ENCODE measurements at places on chromosomes 12 and 14. TPM values are rescaled to one million over a fixed set of nuclear protein-coding genes. Genes with fewer than 3 reads are reported as not detected.

- DNase-seq: no peak
- no peaks in the 10 kb centered on the region for H3K36me3 ChIP-seq
- H3K27ac ChIP-seq: no peak overlapping the region
- peaks cover 3% of the 10 kb centered on the region for H3K27me3 ChIP-seq
- H3K4me1 ChIP-seq: no peaks in the 10 kb centered on the region
- no peak overlapping the region for H3K4me3 ChIP-seq
Observed at GRCh38 chr14:76696791-76697190, 64.5 kb upstream of the VASH1 start.

DNA sequence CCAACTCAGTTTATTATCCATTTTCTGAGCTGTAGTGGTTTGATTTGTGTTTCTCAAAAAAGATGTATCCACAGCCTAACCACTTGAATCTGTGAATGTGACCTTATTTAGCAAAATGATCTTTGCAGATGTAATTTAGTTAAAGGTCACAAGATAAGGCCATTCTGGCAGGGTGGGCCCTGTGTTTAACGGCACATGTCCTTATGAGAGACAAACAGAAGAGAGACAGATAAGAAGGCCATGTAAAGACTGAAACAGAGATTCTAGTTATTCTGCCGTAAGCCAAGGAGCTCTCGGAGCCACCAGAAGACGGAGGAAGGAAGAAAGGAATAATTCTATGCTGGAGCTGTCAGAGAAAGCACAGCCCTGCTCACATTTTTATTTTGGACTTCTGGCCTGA, 374.2 kb downstream of the PRKD1 start:
- no peaks in the 10 kb centered on the region for H3K36me3 ChIP-seq
- no peaks in the 10 kb centered on the region for H3K27me3 ChIP-seq
- H3K27ac ChIP-seq: no peak overlapping the region
- H3K4me1 ChIP-seq: no peaks in the 10 kb centered on the region
- no peak overlapping the region for H3K4me3 ChIP-seq

DNA sequence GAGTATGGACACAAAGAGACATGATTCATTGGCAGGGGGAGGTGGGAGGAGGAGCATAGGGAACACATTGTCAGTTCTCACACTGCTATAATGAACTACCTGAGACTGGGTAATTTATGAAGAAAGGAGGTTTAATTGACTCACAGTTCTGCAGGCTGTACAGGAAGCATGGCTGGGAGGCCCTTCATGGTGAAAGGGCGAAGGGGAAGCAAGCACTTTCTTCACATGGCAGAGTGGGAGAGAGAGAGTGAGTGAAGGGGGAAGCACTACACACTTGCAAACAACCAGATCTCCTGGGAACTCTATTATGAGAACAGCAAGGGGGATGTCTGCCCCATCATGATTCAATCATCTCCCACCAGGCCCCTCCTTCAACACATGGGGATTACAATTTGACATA, 391.8 kb downstream of the BMP4 start:
- H3K4me3 ChIP-seq: no peak overlapping the region
- no peaks in the 10 kb centered on the region for H3K36me3 ChIP-seq
- H3K4me1 ChIP-seq: no peaks in the 10 kb centered on the region
- H3K27ac ChIP-seq: no peak overlapping the region

DNA sequence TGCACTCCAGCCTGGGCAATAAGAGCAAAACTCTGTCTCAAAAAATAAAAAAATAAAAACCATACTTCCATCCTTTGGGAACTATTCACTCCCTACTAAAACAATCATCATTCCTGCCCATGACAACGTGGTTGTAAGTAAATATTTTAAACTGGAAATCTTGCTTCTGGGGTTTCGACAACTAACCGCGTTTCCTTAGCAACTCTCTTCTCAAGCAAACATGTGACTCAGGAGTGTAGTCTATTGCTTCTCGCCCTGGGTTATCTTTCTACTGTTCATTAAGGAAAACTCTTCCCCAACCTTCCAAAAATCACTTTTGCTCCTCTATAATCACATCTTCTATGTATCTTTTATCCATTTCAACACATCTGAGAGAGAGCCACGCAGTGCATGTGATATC, 21.8 kb downstream of the APPL2 start:
- DNase-seq: no peak
- H3K36me3 ChIP-seq: peaks cover 59% of the 10 kb centered on the region
- H3K4me1 ChIP-seq: no peaks in the 10 kb centered on the region
- H3K4me3 ChIP-seq: no peak overlapping the region

DNA sequence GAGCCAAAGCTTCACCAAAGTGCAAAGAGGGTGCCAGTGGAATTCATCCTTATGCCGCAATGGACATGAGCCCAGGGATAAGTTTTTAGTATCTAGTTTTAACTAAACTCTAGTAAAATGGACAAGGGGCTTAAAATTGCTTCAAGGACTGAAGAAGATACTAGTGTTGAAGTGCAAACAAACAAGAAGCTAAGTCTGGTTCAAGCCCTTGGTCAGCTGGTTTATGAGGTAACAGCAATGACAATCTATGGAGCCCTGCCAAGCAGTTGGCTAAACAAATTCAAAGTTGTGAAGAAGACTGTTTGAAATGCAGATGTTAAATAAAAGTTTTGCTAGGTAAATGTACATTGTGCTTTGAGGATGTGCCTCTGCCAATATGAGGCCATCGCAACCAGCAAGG, 209.4 kb downstream of the KTN1 start:
- H3K4me3 ChIP-seq: no peak overlapping the region
- DNase-seq: no peak
- H3K4me1 ChIP-seq: no peaks in the 10 kb centered on the region
- H3K27me3 ChIP-seq: peaks cover 1% of the 10 kb centered on the region

DNA sequence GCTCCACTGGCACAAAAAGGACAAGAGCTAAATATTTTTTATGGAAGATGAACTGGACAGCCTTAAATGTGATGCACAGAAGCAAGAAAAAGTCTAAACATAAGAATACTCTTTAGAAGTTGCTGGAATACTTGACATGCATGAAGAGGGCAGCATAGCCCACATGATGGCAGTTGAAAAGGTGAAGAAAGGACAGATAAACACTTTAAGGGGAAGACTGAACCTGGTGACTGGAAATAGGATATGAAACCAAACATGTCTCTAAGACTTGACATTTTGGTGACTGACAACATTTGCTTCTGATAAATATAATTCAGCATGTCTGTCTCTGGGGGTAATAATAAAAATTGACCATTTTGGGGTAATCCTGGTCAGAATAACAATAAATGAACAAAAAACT, 273.1 kb downstream of the CCDC91 start:
- H3K4me1 ChIP-seq: no peaks in the 10 kb centered on the region
- DNase-seq: no peak
- H3K36me3 ChIP-seq: peaks cover 17% of the 10 kb centered on the region
- no peak overlapping the region for H3K27ac ChIP-seq

BCL2L14 gene
- 6.8 TPM for total RNA-seq

All from CD4-positive, CD25-positive, alpha-beta regulatory T cell (primary cell).